Midbrain (tissue), 1 donor: ENCODE measurements at places on chromosomes 16 and 17.
A peak's percentile ranks its signal among the peaks of the same experiment; 100 is the strongest.

GRCh38 chr17:28416703-28417311 is 10.8 kb upstream of the SLC46A1 start:
- no peak for DNase-seq

DNA sequence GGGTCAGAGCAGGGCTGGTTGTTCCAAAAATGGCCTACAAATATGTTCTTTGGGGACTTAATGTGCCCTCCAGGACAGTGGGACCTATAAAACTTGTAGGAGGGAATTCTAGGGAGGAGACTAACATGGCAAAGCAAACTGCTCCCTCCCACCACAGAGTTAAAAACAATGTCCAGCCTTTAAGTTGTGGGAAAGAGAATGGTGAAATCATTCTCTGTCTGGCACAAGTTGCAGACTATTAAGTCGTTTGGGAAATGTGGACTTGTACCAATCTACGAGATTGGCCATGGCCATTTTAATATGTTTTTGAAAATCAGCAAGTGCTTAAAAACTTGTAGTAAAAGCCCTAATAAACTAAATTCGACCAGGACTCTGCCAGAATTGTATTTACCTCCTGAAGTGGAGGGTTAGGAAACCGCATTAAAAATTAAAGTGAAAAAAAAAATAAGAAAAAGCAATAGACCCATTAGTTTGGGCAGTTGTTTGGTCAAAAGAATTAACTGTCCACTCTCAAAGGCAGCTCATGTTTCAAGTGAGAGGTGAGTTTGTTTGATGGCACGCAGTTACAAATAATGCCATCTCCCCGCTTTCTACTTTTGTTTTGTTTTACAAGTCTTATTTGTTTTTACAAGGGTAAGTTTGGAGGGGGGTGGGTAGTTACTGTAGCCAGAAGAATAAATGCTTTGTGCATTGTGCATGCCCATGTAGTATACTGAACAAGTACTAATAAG is 32.4 kb downstream of the ANKFN1 start:
- no peak for DNase-seq

GRCh38 chr17:71989117-71989516 is 131.7 kb upstream of the SOX9 start:
- DNase-seq, result no peak

DNA sequence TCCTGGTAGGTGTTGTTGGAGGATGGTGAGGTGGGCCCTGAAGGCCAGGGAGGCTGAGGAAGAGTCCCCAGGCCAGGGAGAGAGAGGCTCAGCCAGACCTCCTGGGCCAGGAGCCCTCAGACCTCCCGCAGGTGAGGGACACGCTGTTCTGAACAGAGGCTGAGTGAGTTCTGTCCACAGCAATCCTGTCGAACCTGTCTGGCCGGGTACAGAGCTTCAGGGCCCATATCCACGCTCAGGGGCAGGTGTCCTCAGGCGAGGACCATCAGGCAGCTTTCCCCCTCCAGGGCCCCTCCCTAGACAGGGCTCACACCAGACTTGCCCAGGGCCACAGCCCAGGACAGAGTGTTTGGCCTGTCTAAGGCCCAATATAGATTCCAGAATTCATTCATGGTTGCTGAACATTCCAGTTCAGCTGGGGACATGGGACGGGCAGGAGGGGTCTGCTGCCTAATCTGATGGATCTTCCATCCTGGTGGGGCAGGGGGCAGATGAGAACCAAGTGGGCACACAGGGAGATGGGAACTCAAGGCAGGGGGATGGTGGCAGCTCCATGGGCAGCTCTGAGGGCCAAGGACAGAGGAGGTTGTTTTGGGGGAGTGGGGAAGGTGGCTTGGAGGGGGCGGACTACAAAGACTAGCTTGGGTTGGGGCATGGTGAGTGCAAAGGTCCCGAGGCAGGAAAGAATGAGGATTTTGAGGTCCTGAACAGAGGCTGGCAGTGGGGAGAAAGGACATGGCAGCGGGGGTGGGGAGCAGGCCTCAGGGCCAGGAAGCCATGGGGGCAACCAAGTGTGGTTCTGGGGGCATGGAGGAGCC is 23.4 kb upstream of the MPRIP start:
- no peak for DNase-seq

- DNase-seq, result no peak
These were observed 93.6 kb upstream of the DYNLRB2 start for GRCh38 chr16:80447241-80447640.

DNA sequence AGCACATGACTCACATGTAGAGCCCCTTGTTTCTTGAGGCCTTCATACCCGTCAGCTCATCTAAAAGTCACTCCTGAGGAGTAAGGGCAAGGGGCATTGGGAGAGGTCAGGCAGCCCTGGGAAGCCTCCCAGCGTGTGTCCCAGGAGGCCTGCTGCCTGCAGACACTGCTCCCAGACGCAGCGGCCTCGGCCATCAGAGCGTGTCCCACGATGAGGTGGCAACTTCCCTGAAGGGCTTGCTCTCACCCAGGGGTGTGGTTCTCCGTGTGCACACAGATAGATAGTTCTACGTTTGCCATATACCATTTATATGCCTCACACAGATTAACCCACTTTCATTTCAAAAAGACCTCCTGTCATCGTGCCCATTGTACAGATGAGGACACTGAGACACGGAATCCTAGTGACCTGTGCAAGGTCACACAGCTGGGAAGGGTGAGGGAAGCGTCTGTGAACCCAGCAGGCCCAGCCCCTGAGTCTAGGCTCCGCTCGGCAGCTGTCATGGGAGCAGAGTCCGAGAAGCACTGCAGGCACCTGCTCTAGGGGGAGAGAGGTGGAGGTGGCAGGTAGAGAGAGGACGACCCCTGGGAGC is 8.3 kb downstream of the TUBB3 start:
- DNase-seq, result no peak

- DNase-seq, result no peak
These were observed 146.1 kb downstream of the IRF8 start for GRCh38 chr16:86044881-86045590.

DNA sequence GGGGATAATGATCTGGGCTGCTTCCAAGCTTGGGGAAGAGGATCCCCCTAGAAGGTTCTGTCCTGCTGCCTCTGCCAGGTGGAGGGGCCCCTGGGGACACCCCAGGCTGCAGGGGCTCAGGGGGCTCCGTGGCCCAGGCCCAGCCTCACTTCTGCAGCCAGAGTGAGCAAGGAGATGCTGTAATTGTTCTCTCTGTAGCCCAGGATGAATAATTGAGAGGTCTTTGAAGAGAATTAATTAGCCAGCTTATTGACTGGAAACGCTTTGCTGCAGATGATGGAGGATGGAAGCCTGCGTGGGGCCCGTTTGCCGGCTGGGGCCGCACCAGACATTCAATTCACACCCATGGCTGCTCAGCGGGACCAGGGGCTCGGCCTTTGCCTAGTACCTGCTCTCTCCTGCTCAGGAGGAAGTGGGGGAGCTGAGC is 38.5 kb downstream of the TMEM235 start:
- DNase-seq, result no peak

DNA sequence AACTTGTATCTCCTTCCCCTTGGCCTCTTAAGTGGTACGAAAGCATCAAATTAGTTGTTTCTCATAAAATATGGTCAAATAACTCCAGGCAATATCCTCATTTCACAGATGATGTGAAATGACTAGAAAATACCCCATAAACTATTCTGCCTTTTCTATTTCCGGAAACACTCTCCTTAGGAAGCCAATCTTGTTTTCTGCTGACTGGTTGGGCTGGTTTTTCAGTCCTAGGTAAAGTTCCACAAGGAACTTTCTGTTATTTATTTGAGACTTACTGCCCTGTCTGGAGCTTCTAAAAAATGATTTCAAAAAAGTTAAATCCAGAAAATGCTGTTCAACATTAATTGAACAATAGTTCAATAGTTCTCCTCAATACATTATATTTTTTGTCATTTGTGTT is 7.3 kb downstream of the MYOCD start:
- no peak for DNase-seq

DNA sequence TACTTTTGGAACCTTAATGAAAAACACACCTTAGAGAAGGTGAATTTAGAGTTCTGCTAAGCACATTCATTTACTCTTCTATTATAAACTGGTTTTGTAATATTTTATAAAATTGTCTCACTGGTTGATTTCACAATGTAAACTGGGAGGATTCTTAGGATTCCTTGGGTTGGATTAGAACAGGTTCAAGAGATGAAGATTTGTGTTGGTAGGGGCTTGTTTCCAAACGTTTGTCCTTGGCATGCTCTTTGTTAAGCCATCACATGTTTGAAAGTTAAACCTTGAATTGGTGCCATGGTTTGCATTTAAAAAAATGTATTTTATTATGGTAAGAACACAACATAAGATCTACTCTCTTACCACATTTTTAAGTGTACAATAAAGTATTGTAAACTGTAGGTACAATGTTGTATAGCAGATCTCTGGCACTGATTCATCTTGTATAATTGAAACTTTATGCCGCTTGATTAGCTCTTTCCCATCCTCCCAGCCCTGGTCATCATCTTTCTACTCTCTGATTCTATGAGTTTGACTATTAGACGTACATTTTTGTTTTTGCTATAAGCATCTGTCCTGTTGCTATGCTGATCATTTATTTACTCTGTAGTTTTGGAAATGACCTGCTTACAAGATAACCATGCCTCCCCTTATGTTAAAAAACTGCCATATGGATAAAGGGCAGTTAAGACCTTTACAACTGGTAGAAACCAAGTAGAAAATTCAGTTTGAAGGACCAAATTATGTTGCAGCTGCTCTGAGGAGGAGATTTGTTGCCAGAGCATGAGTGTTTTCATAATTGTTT is 9.6 kb downstream of the FTO start:
- DNase-seq, result no peak

DNA sequence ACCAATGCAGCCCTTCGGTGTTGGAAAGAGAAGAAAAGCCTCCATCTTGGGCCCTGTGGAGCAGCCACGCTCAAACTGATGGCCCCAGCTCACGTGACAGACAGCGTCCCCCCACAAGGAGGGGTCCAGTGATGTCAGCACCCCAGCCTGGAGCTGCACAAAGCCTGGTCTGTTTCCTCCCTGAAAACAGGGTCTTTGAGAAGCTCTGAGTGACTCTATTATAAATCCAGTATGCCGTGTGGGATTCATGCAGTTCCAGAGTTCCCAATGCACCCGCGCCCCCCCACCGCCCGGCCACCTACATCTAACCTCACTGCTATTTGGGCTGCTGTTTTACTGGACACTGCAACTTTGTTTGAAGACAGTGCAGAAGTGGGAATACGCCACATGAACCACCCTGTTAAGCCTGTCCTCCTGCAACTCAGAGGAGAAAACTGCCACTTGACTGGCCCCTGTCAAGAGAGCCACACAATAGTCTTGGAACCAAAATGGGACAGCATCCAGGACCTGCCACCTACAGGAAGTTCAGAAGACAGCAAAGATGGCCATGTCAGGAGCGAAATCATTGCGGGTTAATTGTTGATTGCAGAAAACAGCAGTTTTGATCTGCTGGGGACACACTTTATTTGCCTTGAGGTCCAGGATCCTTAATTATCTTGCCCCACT is 33.1 kb downstream of the PMP22 start:
- DNase-seq, result peak; percentile 86

DNA sequence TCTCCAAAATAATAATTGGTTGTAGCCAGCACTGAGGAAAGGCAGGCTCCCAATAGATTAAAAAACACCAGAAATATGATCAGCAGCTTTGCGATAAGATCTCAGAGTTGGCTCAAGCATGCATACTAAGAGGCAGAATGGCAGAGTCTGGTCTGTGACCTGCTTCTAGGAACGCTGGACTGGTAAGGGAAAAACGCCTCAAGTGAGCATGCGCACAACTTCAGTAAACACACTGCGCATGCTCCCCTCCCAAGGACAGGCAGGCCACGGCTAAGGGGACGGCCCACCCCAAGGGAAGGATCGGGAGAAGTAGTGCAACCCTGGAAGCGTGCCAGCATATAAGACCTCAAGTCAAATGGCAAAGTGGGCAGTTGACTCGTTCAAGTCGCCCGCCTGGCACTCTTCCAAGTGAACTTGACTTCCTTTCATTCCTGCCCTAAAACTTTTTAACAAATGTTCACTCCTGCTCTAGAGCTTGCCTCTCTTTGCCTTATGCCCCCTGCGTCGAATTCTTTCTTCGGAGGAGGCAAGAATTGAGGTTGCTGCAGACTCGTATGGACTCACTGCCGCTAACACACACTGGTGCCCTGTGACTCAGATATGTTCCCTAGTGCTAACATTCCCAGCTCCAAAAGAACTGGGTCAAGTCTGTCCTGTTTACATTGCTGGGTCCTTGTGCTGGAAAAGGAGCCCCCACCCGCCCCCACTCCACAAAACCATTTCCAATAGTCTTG is 22.4 kb upstream of the PRM1 start:
- DNase-seq, result no peak

DNA sequence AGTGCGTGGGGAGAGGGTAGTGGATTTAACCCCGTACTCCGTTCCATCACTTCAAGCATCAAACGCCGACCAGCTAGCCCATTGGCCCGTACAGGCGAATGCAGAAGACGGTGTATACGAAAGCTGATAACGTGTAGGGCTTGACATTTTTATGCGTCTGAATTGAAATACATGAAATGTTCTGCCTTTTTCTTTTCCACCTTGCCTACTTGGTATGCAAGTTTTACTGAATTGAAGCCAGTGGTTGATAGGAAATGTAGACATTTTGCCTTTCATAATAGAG is 834 bp upstream of the STAT3 start:
- no peak for DNase-seq

DNA sequence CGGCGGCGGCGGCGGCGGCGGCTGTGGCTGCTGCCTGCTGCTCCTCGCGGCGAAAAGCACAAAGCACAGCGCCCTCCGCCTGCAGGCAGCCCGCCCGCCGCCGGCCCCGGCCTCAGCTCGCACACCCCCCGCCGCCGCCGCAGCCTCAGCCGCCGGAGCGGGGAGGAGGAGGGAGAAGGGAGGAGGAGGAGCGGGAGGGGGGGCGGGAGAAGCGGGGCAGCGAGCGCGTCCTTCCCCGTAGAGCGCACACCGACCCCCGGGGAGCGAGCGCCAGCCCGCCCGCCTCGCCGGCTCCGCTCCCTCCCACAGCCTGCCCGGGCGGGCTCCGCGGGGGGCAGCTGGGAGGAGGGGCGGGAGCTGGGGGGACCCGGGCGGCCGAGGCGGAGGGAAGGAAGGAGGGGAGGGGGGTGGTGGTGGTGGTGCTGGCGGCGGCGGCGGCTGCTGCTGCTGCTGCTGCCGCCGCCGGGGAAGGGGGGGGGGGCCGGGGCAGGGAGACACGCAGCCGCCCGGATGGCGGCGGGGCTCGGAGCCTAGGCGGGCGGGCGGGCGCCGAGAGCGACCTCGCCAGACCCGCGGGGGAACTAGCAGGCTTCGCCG is at the start of gene UBTF:
Gene UBTF, minus strand, starts transcription at position 60 of the 597 bp plus-strand sequence. CDS start 1,446 bp downstream, outside the sequence.
- peak; percentile 76 for DNase-seq

GRCh38 chr17:1467898-1468492 is 12.0 kb upstream of the CRK start:
- DNase-seq, result no peak

- no peak for DNase-seq
These were observed 37.1 kb upstream of the KCNJ12 start for GRCh38 chr17:21339011-21339410.
